CD4-positive, alpha-beta memory T cell (primary cell): ENCODE measurements at places on chromosomes 13 and 19.

- DNase-seq: no peak
These were observed 2049.5 kb upstream of the PRR20A start for GRCh38 chr13:55091172-55091571.

DNA sequence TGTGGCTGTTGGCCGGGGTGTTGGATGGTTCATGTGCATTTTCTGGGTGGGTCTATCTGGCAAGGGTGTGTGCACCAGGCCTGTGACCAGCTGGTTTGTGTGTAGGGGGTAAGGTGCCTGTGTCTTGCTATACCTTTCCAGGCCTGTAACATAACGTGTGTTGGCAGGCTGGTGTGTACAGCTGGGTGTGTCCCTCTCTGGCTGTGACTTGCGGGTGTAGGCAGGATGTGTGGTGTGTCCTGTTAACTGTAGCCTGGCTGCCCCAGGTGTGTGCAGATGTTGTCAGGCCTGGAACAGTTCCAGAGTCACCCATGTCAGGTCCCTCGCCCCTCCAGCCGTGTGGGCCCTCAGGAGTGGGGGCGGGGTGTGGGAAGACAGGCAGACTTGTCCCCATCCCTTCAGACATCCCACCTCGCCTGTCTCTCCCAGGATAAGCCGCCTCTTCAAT lies 9.8 kb downstream of the KCTD15 start:
- DNase-seq: no peak

DNA sequence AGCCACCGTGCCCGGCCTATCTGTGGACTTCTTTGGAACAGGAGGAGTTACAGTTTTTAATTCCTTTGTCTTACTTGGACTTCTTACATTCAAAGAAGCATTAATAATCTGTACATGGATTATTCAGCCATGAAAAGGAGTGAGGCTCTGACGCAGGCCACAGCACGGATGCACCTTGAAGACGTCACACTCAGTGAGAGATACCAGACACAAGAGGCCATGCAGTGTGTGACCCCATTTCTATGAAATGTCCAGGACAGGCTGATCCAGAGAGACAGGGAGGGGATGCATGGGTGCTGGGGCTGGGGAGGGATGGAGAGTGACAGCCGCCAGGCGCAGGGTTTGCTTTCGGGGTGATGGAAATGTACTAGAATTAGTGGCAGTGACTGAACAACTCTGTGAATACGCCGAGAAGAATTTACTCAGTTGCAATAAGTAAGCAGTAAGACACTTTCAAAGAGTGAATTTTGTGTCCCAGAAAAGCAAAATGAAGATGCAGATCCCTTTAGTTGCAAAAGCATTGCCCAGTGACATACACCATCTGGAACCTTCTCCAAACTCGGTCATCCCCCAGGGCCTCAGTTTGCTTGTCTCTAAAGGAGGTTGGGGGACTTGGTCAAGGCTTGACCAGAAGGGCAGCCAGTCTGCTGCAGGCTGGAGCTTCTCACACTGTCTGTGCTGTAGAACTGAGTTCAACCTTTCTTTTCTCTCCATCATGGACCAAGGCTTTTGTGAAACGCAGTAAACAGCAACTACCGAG lies 25.3 kb downstream of the PIP5K1C start:
- DNase-seq: no peak

- DNase-seq: no peak
These were observed 15.8 kb upstream of the ARHGEF7 start for GRCh38 chr13:111099290-111099689.
